ENCODE measurements at places on chromosomes 4 and X.

- DNase-seq = peak; percentile 84
Measured at GRCh38 chr4:25863347-25863784, 578 bp upstream of the SEL1L3 start.

GRCh38 chrX:43962636-43963035 lies 10.6 kb downstream of the NDP start:
- DNase-seq = no peak

DNA sequence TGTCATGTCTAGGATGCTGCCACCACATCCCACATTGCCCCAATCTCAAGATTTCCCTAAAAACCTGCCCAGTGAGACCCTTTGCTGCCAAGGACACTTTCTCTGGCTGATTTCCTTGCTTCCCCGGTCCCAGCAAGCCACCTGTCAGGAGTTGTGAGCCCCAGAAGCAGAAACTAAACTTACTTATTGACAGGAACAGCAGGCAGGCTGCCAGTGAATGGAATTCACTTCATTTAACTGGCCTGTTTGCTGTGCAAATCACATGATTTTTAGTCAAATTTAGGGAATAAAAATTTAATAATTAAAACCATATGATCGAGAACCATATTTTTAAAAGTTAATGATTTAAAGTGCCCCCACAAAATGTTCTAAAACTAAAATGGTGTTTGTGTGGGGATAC lies 48.5 kb downstream of the MAMLD1 start:
- no peak for DNase-seq

GRCh38 chr4:99518601-99519295 lies 7.9 kb downstream of the C4orf17 start:
- no peak for DNase-seq

GRCh38 chr4:138174981-138175794 lies 67.0 kb downstream of the SLC7A11 start:
- DNase-seq = no peak

GRCh38 chr4:115090483-115091075 lies 22.8 kb downstream of the NDST4 start:
- no peak for DNase-seq

GRCh38 chr4:133624744-133625143 lies 475.6 kb downstream of the PCDH10 start:
- peak; percentile 65 for DNase-seq

- DNase-seq = peak; percentile 88
Measured at GRCh38 chr4:25795566-25796454, 67.0 kb downstream of the SEL1L3 start.

DNA sequence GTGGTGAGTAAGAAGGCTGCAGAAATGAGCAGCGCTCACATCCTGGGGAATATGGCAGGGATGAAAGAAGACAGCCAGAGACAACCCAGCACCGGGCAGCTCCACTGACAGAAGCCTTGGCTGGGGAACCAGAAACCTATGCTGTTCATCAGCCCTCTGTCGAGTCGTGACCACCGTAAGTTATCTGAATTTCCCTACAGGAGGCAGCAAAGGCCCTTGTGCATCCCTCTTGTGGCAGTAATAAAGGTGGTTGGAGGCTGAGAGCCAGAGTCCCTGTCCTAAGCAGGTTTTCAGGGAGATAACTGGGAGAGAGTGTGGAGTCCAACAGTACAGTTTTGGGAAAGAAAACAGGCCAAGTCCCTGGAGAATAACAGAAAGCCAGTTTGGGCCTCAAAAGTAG lies 194.0 kb upstream of the BOD1L1 start:
- peak; percentile 69 for DNase-seq

GRCh38 chr4:3810111-3810680 lies 44.0 kb downstream of the ADRA2C start:
- no peak for DNase-seq

- peak; percentile 41 for DNase-seq
Measured at GRCh38 chrX:120029354-120029753, 48.1 kb downstream of the RHOXF2B start.

GRCh38 chrX:149830192-149830873 lies 48.6 kb downstream of the MAGEA9 start:
- peak; percentile 88 for DNase-seq

- peak; percentile 76 for DNase-seq
Measured at GRCh38 chr4:182770259-182770995, 146.8 kb downstream of the DCTD start.

DNA sequence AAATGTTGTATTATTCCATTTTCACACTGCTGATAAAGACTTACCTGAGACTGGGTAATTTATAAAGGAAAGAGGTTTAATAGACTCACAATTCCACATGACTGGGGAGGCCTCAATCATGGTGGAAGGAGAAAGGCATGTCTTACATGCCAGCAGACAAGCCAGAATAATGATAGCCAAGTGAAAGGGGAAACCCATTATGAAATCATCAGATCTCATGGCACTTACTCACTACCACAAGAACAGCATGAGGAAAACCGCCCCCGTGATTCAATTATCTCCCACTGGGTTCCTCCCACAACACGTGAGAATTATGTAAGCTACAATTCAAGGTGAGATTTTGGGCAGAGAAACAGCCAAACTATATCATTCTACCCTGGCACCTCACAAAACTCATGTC lies 2535.1 kb downstream of the ARAP2 start:
- DNase-seq = no peak

DNA sequence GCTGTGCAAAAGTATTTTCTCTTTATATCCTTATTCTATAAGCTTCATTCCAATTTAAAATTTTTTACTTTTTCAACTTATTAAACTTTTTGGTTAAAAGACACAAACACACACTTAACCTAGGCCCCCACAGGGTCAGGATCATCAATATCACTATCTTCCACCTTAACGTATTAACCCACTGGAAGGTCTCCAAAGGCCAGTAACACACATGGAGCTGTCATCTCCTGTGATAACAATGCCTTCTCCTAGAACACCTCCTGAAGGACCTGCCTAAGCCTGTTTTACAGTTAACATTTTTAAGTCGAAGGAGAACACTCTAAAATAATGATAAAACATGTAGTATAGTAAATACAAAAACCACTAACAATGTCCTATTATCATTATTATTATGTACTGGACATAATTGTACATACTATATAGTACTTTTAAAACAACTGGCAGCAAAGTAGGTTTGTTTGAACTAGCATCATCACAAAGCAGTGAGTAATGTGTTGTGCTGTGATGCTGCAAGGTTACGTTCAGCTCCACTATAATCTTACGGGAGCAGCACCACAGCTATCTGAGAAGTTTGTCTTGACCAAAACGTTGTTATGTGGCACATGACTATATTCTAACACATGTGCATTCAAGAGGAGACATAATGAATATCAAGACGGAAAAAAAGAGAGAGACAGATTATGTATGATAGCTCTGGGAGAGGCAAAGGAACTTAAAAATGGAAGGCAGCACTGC lies 33.7 kb downstream of the DHX15 start:
- DNase-seq = no peak

GRCh38 chrX:44913656-44914531 lies 40.9 kb downstream of the KDM6A start:
- no peak for DNase-seq

GRCh38 chrX:7214251-7214650 lies 66.3 kb upstream of the PUDP start:
- no peak for DNase-seq

DNA sequence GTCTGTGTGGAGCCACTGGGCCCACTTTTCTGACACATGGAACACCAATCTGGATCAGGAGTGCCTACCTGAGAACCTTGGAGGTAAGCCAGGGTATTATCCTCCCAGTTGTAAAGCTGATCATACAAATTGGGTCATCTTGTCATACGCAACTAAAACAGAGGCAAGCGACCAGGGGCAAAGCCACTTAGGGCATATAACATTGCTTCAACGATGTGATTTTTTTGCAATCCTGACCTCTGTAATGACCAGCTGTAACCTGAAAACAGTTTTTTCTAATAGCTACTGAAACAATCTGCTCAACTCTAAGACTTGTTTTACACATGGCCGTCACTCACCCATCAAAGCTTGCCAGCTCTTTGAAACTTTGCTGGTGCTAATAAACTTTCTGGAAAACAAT lies 261.5 kb upstream of the AGTR2 start:
- DNase-seq = no peak

DNA sequence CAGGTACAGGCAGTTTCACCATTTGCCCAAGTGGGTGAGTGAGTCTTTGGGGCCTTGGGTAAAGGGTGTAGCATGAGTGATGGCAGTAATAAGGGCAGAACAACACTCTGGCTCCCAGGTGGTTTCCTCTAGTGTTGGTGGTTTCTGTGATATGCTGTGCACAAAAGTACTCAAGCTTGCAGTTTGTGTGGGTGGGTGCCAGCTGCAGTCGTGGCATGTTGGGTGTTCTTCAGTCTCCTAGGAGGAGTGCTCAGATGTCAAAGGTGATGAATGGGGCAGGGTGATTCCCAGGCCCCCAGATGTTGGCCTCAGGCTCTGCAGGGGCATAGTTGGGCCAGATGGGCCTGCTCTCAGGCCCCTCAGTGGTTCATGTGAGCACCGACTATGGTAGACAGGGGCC lies 166.1 kb upstream of the KLF8 start:
- no peak for DNase-seq

Data from endodermal cell (in vitro differentiated cells).